ENCODE measurements at places on chromosomes 3 and 15.

DNA sequence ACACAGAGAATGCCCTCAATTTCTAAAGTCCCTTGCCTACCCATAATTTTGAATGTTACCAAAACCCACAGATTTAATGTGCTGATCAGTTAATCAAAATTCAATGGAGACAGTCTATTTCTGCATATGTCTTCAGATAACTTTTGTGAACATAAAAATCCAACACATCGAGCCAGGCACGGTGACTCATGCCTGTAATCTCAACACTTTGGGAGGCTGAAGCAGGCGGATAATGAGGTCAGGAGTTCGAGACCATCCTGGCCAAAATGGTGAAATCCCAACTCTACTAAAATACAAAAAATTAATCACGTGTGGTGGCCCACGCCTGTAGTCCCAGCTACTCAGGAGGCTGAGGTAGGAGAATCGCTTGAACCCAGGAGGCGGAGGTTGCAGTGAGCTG, 49.3 kb downstream of the PEAK1 start:
- DNase-seq, result peak; percentile 33

DNA sequence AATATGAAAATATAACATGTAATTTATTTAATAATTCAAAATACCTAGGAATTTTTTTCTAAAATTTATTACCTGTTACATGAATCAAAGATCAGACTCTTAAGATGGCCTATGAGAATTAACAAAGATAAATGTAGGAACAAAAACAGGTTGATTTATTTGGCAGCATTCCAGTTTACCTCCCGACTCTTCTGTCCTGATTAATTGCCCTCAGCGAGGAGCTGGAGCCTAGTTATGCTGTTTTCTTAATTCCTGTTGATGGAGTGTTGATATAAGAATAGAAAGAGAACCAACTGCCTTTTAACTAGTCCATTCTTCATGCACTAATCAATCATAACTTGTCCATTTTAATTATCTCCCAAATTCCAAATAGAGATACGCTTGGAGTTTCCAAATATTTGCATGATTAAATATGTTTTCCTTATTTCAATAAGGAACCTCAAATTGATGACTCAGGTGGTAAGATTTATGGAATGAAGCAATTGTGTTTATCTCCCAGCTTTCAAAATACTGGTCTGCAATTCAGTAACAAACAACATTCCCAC, 10.6 kb upstream of the CPB1 start:
- no peak for DNase-seq

- peak; percentile 26 for DNase-seq
Observed at GRCh38 chr15:92091155-92091734, 237.7 kb downstream of the SLCO3A1 start.

DNA sequence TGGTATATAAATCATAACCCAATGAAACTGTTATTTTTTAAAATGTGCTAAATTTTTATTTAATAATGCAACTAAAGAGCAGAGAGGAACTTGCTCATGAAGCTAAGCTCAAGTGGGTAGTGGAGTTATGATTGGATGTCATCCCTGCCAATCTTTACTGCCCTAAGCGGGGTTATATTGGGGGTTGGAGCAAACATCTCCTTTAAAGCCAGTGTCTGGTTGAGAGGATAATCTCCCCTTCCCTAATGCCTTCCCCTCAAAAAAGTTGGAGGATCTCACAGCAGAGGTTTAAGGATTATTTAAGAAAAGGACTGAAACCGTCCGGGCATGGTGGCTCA, 32.1 kb upstream of the CLASP2 start:
- peak; percentile 7 for DNase-seq

GRCh38 chr3:161104561-161105551, at the start of gene B3GALNT1:
Gene B3GALNT1 (minus strand): TSS chr3:161105349. CDS start chr3:161086754, 18,595 bp downstream.
- peak; percentile 80 for DNase-seq

GRCh38 chr3:147449669-147450068, 40.5 kb downstream of the ZIC1 start:
- no peak for DNase-seq

GRCh38 chr15:58703610-58704009, 45.9 kb downstream of the ADAM10 start:
- no peak for DNase-seq

DNA sequence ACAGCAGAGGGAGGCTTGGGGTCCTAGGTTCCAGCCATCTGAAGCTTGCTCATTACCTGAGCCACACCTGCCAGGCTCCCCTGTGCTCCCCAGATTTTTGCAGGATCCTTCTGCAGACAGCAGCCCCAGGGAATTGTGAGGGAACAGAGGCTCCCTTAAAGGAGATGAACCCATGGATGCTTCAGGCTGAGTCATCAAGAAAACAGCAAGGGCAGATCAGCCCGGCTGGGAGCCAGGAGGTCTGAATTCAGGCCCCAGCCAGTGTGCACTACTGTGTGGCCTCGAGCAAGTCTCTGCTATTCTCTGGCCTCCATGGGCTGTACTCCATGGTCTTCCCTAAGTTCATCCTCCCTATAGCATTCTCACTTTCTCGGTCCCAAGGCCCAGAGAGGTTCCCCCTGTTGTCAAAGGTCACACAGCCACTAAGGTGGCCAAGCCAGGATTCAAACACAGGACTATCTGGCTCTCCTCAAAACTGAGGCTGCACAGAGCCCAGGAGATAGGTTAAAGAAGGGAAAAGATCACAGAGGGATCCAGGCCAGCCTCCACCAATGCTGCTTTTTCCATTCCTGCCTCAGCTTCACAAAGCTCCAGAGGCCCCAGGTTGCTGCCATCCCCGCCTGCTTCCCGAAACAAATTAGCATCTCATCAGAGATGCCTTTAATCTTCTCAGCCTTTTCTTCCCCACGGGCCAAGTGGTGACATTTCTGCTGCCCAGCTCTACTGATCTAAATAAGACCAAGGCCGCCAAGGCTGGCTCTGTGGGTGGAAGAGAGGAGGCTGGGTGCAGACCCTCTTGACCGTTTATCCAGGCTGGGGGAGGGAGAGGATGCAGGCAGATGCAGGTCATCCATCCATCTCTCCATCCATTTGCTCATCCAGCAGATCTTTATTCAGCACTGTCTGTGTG, 21.2 kb upstream of the GRIP2 start:
- peak; percentile 59 for DNase-seq

- peak; percentile 97 for DNase-seq
Observed at GRCh38 chr3:177835917-177836316, 638.6 kb upstream of the TBL1XR1 start.

- no peak for DNase-seq
Observed at GRCh38 chr15:81043281-81043934, 42.7 kb downstream of the TLNRD1 start.

GRCh38 chr3:76646921-76647562, 392.9 kb upstream of the ROBO2 start:
- DNase-seq, result no peak

DNA sequence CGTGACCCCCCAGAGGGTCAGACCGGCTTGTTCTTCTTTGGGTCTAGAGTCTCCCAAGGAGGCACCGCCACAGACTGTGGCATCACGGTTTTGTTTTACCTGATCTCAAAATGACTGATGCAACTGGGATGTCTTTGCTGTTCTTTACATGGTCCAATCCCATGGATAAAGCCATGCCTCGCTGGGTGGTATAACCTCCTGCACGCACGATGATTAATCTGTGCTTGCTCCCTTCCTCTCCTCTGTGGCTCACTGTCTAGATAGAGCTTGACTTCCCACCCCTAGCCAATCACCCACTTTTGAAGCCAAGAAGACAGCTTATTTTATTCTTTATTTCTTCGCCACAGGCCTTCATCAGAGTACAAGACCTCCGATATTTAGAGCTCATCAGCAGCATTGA, 36.6 kb upstream of the RHO start:
- no peak for DNase-seq

GRCh38 chr3:136805795-136806194, 13.1 kb upstream of the SLC35G2 start:
- no peak for DNase-seq

GRCh38 chr3:82129221-82129801, 367.9 kb upstream of the GBE1 start:
- DNase-seq, result no peak

DNA sequence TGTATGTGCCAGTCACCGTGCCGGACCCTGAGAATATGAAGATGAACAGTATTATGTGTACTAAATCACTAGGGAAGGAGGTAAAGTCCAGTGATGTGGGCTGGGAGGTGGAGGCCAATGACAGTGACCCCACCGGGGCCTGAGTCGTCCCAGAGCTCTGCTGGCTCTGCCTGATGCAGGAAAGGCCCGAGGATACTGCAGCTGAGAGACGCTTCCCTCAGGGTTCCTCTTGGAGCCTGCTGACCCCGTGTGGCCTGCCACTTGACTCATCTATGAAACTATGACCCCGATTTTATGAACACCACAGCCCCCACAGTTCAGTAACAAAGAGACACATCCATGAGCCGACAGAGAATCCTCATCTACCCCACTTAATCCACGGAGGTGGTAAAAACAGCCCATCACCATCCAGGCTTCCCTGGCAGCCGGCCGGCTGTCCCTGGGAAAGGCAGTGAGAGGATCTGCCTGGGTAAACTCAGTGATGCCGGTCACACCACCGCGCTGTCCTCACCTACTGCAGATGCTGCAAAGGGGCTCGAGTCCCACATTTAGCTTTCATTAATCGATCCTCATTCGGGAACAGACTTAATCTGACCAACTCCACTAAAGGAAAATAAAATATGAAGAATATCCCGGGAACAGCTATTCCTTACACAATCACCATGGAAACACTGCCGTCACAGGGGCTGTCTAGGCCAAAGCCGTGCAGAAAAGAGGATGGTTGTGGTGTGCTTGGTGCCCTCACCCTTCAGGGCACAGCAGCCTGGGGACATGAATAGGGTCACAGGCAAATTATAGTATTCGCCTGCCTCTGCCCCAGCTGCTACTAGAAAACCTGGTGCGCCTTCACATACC, 82.9 kb downstream of the ARRDC4 start:
- DNase-seq, result no peak

- peak; percentile 26 for DNase-seq
Observed at GRCh38 chr15:68552344-68552743, 26.4 kb upstream of the CORO2B start.

DNA sequence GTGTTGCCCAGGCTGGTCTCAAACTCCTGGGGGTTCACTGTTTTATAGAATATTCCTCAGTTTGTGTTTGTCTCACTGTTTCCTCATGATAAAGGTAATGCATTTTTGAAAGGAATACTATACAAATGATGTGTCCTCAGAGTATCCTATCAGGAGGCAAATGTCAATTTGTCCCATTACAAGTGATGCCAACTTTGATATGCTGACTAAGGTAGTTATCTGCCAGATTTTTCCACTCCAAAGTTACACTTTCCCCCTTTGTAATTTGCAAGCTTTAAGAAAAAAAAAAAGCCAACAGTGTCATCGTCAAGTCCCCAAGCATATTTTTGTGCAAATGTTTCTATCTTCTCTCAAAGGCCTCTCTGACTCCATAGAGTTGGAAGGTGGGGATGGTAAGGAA, 9.0 kb downstream of the EIF5A2 start:
- DNase-seq, result no peak

DNA sequence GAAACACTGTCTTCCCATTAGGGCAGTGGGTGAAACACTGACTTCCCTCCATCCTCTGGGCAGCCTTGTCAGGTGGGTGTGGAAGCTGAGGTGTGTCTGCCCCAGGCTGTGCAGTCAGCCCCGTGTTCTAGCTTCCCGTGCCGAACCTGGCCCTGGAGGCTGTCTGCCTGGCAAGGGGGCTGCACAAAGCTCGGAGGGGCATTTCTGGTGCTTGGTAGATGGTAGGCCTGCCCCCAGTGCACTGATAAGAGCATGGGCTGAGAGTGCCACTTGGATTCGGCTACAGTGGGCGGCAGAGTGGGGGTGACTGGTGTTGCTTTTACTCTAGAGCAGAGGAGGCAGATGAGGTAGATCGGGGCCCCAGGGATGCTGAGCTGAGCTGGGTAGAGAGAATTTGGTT, 21.3 kb downstream of the IGF1R start:
- no peak for DNase-seq

DNA sequence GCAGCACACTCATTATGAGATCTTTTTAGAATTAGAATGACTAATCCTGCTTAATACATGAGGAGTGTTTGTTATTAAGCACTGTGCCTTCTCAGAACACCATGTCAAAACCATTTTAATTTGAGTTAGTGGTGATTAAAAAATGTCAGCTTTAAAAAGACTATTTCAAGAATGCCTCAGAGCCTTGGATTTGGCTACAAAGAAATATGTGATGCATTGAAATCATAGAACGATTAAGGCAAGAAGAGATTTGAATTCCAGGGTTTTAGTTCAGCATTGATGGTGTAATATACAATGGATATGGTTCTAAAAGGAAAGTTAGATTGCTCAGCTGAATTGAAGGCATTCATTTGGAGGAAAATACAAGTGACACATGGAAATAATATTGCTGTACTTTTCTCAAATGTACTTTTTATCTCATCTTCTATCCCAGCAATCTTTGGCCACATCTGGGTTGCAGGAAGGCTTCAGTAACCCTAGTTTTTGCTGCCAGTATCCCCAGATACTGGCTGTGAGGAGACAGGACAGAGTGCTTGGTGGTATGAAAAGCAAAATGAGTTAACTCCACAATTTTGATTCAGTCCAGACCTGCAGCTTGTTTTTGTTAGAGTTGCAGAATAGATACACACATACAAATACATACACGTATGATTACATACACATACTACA, 303.8 kb downstream of the CLSTN2 start:
- peak; percentile 22 for DNase-seq

DNA sequence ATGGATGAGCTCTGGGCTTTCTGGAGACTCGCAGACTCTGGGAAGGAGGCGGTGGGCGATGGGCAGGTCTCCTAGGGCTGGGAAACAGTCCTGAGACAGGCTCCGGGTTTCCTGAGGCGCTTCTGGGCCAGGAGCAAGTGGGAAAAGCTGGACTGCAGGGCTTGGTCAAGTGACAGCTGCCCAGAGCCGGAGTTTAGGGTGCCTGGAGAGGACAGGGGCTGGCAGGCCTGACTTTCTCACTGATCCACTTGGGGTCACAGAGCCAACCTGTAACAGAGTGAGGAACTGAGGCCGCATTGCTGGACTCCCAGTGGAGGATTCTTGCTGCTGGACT, 107.9 kb downstream of the APBA2 start:
- no peak for DNase-seq

DNA sequence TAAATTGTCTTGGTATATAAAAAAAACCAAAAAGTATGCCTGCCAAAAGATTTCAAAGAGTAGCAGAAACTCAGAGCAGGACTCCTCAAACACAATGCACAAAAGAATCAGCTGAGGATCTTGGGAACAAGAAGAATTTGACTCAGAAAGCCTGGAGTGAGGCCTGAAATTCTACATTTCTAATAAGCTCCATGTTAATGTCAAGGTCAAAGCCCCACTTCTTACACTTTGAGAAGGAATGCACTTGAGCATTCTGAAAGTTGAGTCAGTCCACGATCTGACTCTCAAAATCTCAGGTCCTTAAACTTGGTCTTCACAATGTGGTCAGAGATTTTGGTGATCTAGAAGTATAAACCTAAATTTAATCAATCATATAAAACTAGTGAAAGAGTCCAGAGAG, 910.0 kb upstream of the GBE1 start:
- no peak for DNase-seq

- DNase-seq, result peak; percentile 94
Observed at GRCh38 chr3:34947834-34948233, 691.5 kb upstream of the ARPP21 start.

- no peak for DNase-seq
Observed at GRCh38 chr3:123339302-123339701, 109.6 kb downstream of the ADCY5 start.

- DNase-seq, result peak; percentile 21
Observed at GRCh38 chr3:49899815-49900214, 3.9 kb downstream of the MST1R start.

GRCh38 chr3:167209011-167209410, 171.1 kb downstream of the ZBBX start:
- DNase-seq, result no peak

All from fibroblast of skin of right biceps (primary cell).